ENCODE measurements at places on chromosomes 5 and 9.
A peak's percentile ranks its signal among the peaks of the same experiment; 100 is the strongest.

DNA sequence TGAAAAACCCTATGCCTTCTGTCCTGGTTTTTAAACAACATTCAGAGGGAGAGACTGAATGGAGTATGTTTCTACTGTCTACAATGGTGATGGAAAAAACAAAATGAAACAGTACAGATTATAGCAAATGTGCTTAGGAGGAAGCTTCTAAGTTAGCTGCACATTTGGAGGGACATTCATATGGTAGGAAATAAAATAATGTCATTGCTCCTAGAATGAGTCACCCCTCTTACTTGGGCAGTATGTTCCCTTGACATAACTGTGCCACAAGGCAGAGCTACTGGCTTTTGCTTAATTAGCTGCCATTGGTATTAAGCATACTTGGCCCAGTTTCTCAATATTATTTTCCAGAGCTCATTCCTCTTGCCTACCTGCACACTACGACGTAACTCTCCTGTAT, 128.9 kb downstream of the GDNF start:
- no peak for DNase-seq

- DNase-seq = no peak
Measured at GRCh38 chr9:7785813-7786212, 13.8 kb downstream of the DMAC1 start.

DNA sequence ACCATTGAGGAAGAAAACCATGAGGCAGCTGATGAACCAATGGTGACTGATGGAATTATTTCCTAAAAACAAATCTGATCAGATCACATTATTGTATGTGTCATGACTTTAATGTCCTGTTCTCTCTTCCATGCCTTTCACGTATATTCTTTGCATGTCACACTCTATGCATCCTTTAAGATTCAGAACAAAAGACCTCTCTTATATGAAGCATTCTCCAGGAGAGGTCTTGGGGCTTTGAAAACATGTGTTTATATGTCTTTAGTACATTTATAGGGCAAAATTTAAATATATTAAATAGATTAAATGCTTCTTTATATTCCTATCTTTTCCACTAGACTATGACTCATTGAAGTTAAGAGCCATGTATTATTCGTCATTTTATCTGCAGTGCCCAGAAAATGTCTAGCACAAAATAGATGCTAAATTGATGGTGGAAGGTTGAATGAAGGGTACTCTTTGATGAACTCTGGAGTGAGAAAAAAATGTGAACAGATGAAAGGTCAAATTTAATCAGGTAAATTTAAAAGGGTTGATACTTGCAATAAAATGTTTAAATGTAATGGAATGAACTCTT, 196.3 kb downstream of the PSAT1 start:
- DNase-seq = no peak

GRCh38 chr5:131209506-131210150, 38.9 kb downstream of the LYRM7 start:
- peak; percentile 6 for DNase-seq

GRCh38 chr5:88188458-88189132, 80.0 kb downstream of the TMEM161B start:
- DNase-seq = no peak

- DNase-seq = no peak
Measured at GRCh38 chr5:141492168-141492885, 3.4 kb downstream of the PCDHGC5 start.

DNA sequence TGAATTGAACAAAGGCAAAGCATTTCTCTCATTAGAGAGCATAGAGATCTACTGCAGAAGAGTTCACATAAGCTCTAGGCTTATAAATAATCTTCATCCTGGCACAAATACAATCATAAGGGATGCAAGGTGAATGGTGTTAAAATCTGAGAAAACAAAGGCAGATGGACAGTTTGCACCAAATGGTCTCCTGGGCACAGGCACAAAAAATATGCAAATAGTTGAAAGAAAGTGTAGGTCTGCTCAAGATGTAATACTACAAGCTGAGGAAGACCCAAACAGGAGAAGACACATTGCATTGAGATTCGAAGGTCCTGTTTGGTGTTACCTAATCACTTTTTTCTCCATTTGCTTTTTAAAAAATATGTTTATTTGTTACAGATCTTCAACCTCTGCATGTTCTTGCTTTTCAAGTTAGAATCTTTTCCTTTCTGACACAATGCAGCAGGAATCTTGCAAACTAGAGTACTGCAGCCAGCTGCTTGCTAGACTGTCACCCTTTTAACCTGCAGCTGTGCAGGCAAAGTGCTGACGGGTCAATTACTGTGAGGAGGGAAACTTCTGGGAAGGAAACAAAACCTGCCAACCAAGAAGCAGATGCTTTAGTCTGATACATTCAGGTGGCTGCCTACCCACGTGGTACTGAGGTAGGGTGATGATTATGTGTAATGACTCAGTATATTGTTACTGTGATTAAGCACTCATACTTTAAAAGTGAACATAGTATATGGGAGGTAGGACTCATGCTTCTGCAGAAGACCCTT, 1048.6 kb upstream of the SEMA6A start:
- DNase-seq = no peak

DNA sequence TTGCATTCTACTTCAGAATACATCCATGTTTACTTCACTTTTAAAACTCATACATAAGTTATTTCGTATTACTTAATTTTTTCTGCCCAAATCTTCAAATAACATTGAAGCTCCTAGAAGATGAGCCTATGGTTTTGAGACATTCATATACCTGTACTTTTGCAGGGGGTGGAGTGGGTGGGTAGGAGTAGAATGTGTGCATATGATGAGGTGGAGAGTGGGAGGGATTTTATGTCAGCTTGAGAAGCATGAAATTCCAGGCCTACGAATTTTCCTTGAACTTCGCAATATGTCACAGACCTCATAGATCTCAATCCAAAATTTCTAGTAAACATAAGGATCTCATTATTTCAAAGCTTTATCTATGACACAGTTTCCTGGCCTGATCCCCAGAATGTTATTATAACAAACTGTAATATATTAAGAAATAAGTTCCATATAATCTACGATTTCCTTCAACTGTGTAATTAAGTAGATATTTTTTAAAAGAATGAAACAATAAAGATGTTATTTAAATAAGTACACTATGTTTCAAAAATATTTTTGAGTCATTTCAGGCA, 19.7 kb upstream of the MOB3B start:
- DNase-seq = no peak

GRCh38 chr5:74141053-74141452, 499.5 kb downstream of the ENC1 start:
- DNase-seq = no peak

DNA sequence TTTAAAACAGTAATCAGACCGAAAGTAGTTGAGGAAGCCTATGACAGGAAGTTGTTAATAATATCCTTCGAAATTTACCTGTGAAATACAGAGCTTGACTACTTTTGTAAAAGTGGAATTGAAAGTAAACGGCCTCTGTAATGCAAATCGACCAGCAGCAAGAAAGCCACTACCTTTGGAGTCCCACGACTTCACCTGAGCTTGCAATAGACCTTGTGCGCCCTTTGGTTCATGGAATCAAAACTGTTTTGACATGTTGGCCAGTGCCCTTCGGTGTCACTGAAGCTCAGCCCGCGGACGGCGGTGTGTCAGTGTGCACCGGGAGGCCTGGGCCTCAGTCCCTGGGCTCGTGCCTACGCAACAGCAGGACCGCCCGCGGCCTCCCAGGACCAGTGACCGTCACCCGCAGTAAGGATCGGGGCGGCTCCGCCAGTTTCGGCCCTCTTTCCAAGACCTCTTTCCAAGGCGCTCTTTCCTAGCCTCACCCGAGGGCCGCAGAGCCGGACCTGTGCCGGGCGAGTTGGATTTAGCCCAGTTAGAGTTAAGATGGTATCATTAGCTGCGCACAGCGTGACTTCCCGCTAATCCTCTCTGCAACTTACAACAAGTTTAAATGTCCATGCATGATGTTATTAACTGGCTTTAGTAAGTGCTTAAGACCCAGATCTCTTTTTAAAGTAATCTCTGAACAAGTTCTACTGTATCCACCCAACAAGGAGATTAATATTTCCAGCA, 223.3 kb downstream of the MEF2C start:
- no peak for DNase-seq

- DNase-seq = no peak
Measured at GRCh38 chr9:83432104-83432627, 106.0 kb downstream of the FRMD3 start.
